Germinal center (tissue), 1 donor: ENCODE measurements at places on chromosomes 7 and 10.

- DNase-seq: no peak
These were observed 23.0 kb upstream of the CDHR3 start for GRCh38 chr7:105940109-105940508.

DNA sequence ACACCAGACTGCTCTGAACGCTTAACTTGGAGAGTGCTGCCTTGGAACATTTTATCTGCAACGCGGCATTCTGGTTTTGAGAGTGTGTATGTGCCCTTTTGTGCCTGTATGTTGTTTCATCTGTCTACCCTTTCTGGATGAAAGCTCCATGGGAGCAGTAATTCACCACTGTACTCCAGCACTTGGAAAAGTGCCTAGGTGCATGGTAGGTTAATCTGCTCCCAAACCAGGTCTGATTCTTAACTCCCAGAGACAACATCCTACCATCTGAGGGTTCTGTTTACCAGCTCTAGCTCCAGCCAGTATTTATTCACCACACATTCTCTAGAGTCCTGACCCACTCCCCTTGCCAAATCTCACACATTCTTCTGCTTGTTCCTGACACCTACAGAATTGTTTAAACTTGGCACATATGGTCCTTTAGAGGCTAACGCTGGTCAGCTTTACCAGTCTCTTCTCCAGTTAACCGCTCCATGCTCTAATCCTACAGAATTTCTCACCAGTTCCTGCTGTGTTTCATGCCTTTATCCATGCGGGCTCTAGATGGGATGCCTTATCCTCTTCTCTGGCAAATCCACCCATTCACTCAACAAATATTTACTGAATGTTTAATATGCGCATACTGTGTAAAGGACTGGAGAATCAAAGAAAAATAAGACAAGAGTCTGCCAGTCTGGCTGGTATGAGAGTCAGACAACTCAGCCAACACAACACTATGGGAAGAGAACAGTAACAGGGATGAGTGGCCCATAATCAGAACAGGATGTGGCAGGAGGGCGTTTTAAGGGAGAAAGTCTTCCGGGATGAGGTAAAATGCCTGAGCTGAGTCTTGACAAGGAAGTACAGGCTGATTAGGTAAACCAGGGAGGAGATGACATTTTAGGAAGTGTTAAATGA lies 46.3 kb downstream of the MTPN start:
- DNase-seq: no peak

DNA sequence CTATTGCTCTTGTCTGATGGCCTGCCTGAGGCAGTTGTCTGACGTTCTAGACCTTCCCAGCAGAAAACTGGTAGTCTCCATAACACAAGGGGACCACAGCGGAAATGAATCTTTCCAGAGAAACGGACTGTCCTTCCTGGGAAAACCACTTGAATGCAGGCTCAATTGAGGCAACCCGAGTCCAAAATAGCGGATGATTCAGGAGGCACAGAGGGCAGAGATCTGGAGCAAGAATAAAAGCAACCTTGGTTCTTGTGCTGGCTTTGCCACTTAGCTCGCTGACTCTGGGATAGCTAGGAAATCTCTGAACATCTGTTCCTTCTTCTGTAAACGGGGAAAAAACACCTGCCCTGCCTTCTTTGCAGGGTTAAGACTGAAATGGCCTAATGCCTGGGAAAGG lies 178.8 kb downstream of the NEURL1 start:
- no peak for DNase-seq

GRCh38 chr7:121510858-121511482 lies 114.9 kb upstream of the FAM3C start:
- DNase-seq: no peak
